ENCODE measurements at places on chromosomes 1 and 21.

DNA sequence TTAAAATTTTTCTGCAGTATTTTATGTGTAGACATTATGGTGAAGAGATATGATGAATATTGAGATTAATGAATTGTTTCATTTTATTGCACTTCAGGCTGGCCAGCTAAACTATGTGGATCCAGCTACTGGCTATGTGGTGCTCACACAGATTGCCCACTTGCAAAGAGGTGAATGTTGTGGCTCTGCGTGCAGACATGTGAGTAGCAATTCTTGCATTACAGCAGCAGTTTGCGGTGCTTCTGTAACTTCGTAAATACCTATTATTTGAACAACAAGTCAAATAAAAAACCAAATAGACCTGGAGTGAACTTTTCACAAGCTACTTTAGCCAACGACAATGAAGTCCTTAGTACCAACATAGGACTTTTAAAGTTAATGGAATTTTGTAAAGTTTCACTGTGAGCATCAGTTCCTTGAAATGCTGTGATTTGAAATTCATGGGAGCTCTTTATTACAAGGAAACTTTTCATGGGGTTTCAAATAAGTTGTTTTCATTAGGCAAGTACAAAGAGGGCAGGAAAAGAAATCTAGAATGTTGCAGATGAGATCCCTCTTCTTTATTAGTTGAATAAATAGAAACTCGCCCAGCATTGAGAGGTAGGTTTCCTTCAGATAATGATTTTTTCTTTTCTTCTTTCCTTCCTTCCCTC is 3.4 kb downstream of the C1orf53 start:
- DNase-seq, result no peak

DNA sequence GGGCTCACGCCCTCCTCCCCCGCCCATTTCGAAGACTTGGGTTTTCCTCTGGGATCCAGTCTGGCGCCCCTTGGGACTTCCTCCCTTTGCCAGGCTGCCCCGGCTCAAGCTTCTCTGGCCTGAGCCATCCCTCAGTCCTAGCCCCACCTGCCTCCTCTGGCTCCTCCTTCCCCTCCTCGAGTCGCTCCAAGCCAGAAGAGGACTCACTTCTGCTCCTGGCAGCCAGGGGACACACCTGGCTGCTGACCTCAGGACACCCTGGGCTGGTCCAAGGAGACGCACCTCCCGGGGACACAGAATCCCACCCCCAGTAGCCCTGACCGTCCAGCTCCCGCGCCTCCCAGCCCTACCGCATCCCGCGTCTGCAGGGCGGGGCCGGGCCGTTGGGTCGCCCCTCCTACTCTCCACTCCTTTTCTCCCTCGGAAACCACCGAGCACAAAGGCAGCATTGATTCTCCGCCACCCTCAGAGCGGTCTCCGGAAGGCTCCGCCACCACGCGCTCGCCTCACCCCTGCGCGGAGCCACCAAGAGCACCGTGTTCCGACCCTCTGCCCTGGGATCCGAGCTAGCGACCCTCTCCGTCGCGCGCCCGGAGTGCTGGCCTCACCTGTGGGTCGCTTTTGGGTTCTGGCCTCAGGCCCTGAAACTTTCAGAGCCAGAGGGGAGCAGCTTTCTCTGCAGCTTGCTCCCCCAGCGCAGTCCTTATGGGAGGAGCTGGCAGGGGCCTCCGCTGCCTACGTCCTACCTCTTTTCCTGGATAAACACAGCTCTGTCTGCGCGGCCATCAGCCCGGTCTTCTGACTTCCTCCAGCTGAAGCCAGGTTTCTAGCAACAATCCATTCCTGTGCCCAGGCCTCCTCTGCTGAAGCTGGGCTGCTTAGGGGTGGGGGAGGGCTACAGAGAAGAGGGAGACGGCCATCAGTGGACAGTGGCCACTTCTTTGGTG is at the start of gene C2CD4D:
C2CD4D (minus strand) TSS at position 364 of the 947 bp plus-strand sequence. CDS start 831 bp downstream, outside the sequence.
- DNase-seq, result no peak

GRCh38 chr1:41621791-41622190 is 137.3 kb upstream of the EDN2 start:
- DNase-seq, result no peak

GRCh38 chr21:14687268-14687625 is 141.1 kb upstream of the SAMSN1 start:
- no peak for DNase-seq

- DNase-seq, result no peak
These were observed 6.5 kb upstream of the CELA2B start for GRCh38 chr1:15469361-15469760.

DNA sequence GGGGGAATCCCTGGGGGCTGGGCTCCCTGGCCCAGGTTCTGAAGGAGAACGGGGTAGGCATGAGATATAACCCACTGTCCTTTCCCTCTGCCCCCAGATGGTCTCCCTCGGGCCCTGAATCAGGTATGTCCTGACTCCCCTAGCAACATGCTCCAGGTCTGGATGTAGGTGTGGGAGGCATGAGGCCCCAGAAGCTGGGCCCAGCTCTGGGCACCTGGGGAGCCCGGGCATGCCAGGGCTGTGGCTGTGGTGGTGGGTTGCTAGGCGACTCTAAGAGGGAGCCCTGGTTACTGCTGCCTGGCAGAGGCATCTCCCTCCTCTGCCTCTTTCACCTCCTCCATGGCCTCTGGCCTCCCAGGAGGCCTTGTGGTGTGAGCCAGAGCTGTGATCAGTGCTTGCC is 16.2 kb downstream of the FOXO6 start:
- no peak for DNase-seq

GRCh38 chr1:207999972-208000371 is 89.0 kb upstream of the CD34 start:
- no peak for DNase-seq

GRCh38 chr1:19385869-19386591 is 73.9 kb downstream of the SLC66A1 start:
- DNase-seq, result peak; percentile 79

- DNase-seq, result no peak
These were observed 167.4 kb upstream of the PRMT6 start for GRCh38 chr1:106889059-106889458.

GRCh38 chr1:90713741-90714509 is 3.2 kb downstream of the BARHL2 start:
- no peak for DNase-seq

GRCh38 chr1:8540971-8541370 is 223.1 kb downstream of the SLC45A1 start:
- no peak for DNase-seq

GRCh38 chr21:29104239-29104708 is 26.2 kb upstream of the MAP3K7CL start:
- no peak for DNase-seq

GRCh38 chr1:218916720-218917119 is 257.0 kb upstream of the LYPLAL1 start:
- no peak for DNase-seq

GRCh38 chr1:42317308-42317707 is 17.7 kb downstream of the FOXJ3 start:
- DNase-seq, result no peak

- no peak for DNase-seq
These were observed 71.4 kb downstream of the SYT6 start for GRCh38 chr1:114082304-114082630.

DNA sequence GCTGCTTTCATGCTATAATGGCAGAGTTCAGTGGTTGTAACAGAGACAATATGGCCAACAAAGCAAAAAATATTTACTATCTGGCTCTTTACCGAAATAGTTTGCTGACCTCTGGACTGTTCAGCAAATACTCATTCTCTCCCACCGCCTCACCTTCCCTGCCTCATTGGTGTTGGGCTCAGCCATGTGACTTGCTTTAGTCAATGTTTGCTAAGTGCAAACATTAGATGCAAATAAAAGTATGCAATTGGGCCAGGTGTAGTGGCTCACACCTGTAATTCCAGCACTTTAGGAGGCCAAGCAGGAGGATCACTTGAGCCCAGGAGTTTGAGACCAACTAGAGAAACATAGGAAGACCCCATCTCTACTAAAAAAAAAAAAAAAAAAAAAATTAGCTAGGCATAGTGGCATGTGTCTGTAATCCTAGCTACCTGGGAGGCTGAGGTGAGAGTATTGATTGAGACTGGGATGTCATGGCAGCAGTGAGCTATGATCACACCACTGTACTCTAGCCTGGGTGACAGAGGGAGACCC is 55.1 kb downstream of the RPL5 start:
- DNase-seq, result no peak

DNA sequence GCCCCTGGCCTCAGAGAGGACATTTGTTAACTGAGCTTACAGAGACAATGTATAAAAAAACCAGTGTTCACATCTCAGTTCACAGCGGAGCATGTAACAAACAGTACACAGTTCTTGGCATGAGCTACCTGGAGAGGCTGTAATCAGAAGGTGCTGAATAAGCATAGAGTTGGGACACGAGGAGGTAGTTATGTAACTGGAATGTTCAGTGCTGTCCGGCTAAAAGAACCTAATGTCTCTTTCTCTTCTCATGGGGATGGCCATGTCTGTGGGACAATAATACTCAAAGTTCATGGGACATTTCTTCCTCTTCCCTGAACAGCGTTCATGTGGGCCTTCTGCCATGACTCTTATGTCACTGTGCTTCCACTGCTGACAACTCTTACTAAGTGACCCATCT is 17.2 kb upstream of the STX12 start:
- no peak for DNase-seq

- DNase-seq, result no peak
These were observed 182.7 kb upstream of the VAMP3 start for GRCh38 chr1:7588457-7588827.

GRCh38 chr21:31946231-31946630 is 73.4 kb downstream of the HUNK start:
- DNase-seq, result peak; percentile 16

- no peak for DNase-seq
These were observed 18.5 kb downstream of the CHIT1 start for GRCh38 chr1:203210988-203211387.

DNA sequence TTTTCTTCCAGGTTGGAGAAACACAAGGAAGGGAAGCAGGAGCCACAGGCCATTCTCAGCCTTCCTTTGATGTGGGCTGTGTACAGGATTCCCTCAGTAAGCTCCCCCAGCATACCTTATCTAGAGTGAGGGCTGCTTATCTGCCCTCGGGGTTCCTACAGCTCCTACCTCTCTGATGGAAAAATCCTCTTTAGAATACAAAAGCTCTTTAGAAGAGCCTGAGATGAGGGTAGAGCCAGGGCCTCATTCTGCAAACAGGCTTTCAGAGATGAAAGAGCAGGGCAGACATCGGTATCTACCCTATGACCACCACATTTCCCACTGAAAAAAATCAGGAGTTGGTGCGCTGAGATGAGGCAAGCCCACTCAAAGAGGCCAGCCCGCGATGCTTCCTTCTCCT is 85.1 kb downstream of the PLPP3 start:
- no peak for DNase-seq

GRCh38 chr1:225428068-225428880 is 436 bp upstream of the LBR start:
- DNase-seq, result peak; percentile 95

DNA sequence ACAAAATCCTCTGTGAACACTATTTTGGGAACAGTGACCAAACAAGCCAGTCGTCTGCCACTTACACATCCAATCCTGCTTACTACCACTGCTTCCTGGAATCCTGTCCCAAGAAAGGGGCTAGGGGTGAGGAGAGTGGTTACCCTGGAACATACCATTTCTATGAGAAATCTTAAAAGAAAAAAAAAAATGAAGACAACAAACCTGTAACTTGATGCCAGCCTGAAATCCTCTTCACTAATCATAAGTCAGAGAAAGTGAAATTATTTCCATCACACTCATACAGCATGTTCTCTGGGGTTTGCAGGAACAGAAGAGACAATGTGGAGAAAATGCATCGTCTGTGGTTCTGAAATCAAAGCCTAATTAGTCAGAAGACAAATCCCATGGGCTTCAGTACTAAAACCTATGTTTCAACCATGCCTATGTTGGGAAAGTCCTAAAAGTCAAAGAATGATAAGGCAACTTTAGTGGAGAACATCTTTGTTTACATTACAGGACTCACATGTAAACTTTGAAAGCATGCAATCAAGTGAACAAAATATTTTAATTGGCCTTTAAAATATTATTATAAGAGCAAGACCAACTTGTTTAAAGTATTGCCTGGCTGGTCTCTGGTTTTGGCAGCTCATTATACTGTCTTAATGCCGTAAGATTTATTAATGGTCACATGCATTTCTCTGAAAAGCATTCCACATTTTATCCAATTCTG is 220.7 kb downstream of the LTN1 start:
- peak; percentile 43 for DNase-seq

DNA sequence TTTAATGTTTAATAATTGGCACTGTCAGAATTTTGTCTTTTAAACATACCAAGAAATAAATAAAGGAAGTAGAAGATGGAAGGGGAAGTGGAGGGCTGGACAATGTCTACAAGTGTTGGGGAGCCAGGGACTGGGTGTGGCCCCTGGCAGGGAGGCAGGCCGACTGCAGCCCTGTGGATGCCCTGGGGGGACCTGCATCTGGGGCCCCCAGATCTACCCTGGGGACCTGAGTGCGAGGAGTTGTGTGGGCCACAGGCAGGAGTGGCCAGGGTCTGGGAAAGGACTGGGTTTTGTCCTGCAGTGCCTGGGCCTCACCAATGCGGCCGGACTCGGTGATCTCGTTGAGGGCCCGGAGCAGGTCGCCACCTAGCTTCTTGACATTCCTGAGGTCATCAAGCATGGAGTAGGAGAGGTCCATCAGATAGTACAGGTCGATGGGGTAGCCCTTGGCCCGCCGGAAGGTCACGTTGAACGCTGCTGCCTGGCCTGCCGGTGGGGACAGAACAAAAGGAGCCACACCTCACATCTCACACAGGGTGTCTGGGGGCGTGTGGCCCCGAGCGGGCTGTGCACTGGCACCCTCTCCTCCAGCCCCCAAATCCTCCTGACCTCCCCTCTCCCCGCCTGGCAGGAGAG is 17.5 kb downstream of the ITGB2 start:
- no peak for DNase-seq

GRCh38 chr1:63405021-63405420 is 37.6 kb downstream of the ALG6 start:
- no peak for DNase-seq

- DNase-seq, result peak; percentile 41
These were observed 26.2 kb upstream of the PRKACB start for GRCh38 chr1:84117868-84118267.

DNA sequence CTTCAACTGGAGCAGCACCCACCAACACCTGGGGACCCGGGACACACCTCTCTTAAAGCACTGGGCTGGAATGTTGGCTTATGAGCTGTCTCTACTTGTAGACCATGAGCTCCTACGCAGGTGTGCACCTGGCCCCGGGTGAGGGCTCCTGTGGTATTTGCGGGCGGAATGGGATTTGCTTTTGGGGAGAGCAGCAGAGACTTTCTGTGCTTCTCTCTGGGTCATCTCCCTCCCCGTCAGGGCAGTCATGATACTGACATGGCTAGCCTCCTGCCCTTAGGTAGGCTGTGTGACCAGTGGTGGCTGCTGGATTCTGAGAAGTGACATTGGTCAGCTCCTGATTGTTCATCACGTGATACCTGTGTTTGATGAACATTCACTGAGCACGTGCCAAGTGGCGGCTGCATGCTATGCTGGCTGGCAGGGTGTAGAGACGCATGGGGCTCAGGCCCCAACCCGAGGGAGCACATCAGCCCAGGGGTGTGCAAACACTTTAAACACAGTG is 9.0 kb upstream of the ZBTB21 start:
- DNase-seq, result no peak

GRCh38 chr1:41695118-41695745 is 210.7 kb upstream of the EDN2 start:
- no peak for DNase-seq

GRCh38 chr1:192709544-192709943 is 73.6 kb downstream of the RGS13 start:
- no peak for DNase-seq

- no peak for DNase-seq
These were observed 63.7 kb upstream of the IGSF5 start for GRCh38 chr21:39681257-39681656.

GRCh38 chr1:236685205-236685916 is 938 bp upstream of the ACTN2 start:
- DNase-seq, result no peak

- no peak for DNase-seq
These were observed 1528.0 kb downstream of the BRINP3 start for GRCh38 chr1:188949701-188950100.

All from AG08395 (cell line).